HS-27A (cell line): ENCODE measurements at places on chromosomes 16 and 17.

DNA sequence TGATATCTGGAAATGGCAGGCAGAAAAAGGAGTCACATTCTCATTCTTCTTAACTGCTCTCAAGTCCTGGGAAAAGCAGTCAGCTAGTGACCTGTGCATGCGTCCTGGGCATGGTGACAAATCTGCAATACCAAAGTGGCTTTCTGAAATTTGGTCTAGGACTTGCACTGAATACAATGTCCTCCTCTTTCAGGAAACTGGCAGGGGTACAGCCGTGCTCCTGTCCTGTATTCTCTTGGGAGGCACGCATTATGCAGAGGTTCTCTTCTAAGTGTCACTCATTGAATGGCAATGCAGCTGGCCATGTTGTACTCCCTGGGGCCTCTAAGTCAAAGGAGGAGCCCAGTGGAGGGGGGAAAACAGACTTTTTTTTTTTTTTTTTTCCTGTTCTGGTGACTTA is 10.6 kb downstream of the PHF12 start:
- DNase-seq, result no peak

DNA sequence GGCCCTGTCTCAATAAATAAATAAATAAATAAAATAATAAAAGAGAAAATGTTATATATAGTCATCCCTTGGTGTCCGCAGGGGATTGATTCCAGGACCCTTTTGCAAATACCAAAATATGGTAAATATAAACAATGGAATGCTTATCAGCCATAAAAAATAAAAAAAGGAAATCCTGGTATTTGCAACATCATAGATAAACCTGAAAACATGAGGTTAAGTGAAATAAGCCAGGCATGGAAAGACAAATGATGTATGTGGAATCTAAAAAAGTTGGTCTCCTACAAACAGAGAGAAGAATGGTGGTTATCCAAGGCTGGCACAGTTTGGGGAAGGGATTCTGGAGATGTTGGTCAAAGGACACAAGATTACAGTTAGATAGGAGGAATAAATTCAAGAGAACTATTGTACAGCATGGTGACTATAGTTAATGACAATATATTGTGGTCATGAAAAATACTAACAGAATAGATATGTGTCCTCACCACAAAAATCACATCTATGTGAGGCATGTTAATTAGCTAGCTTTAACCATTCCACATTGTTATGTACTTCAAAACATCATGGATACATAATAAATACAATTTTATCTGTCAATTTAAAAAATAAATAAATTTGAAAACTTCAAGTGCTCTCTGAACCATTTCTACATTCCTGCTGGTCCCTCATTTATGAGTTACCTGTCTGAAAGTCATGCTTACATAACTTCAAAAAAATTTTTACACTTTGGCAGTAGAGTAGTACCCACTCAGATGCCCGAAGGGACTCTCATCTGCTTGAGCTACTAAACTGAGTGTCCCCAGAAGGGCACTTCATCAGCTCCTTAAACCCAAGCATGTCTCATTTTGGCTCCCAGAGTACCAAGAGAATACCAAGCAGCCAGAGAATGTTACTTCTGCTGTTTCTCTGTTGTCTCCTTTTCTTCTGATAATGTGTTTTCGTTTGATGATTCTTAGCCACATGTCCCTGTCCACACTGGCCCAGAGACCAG is 26.6 kb downstream of the N4BP1 start:
- no peak for DNase-seq

GRCh38 chr16:19678804-19679203 is 39.2 kb downstream of the KNOP1 start:
- DNase-seq, result no peak

DNA sequence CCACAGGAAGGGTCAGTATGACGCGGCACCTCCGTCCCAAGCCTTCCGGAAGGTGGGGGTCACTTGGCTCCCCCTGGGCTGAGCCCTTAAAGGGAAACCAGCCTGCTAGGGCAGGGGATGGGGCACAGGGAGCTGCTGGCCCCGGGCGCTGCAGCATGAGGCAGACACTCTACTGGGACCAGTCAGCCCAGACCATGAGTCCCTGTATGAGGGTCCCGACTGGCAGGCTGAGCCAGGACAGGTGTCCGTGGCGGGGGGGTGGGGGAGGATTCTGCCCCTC is 43.4 kb upstream of the ZC3H18 start:
- no peak for DNase-seq

DNA sequence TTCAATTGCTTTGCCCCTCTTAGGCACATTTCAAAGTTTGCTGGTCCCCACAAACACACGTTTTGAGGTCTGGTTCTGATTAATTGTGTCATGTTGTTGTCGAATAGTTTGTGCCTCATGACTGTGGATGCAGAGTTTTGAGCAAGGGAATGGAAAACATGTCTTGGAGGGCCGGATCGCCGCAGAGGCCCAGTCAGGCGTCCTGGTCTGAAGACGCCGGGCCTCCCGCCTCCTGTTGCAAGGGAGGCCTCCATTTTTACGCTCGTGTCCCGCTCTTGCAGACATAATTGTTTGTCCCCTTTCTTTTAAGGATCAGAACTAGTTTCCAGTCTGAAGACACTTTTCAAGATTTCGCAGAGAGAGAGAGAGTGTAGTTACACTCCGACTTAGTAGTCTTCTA is 3.2 kb downstream of the NTN1 start:
- no peak for DNase-seq

DNA sequence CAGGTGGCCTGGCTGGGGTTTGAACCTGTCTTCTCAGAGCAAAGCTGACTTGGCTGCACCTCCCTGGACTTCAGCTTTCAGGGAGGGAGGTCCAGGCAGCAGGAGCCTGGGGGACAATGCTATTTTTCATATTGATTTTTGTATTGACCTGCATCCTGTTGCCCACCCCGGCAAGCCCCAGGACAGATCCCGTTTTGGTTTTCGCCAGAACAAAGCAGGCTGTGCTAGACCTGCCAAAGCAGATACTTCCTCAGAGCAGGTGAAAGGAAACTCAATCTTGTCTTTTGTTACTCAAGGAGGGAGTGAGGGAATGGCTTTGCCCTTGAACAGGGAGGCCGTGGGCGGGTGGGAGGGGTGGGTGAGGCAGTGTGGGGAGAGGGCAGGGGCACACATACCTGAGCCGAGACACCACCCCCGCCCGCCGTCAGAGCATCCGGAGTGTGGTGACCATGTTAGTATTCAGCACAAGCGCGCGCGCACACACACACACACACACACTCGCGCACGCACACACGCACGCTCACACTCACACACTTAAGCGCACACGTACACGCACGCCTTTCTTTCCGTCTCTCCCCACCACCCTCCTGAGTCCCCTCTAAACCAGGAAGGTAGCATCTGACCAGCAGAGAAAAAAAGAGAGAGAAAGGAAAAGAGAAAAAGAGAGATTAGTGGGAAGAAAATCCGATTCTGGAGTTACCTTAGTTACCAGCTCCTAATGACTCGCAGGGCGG is 59.5 kb downstream of the RAI1 start:
- no peak for DNase-seq

- no peak for DNase-seq
These were observed 11.5 kb downstream of the RPGRIP1L start for GRCh38 chr16:53692146-53692545.

- peak; percentile 59 for DNase-seq
These were observed 23.3 kb downstream of the SLC38A7 start for GRCh38 chr16:58661199-58661830.

- no peak for DNase-seq
These were observed 43.6 kb downstream of the IKZF3 start for GRCh38 chr17:39820541-39820940.

DNA sequence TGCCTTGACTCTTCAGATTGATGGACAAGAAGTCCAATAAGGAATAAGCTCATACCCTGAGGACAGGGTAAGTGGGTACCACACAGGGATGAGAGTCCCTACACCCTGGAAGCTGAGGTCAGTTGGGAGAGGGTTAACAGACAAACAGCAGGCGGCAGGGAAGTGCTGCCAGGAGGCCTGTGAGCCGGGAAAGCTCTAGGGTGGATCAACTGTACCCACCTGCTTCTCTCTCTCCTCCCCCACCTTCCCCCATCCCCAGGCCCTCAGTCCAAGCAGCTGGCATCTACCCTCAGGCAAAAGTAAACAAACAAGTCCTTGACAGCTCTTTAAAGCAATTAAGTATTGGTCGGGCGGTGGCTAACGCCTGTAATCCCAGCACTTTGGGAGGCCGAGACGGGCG is 20.7 kb upstream of the MYLK3 start:
- no peak for DNase-seq

DNA sequence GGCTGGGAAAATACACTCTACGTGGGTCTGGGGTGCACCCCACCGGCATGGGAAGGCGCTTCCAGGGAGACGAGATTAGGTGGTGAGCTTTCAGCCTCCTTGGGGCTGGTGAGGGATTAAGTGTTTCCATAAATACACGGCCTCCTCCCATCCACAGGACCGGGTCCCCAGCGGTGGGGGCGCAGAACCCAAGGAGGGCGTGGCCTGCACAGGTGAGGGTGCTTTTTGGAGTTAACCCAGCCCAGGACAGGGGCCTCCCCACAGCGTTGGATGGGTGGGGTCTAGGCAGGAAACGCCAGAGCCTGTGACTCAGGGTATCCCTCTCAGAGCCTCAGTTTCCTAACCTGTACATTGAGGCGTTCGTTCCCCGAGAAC is 1.1 kb downstream of the C16orf74 start:
- no peak for DNase-seq

GRCh38 chr17:44807817-44808155 is 22.3 kb downstream of the GJC1 start:
- DNase-seq, result no peak

- DNase-seq, result no peak
These were observed 56.2 kb downstream of the MAP2K6 start for GRCh38 chr17:69470702-69471101.

DNA sequence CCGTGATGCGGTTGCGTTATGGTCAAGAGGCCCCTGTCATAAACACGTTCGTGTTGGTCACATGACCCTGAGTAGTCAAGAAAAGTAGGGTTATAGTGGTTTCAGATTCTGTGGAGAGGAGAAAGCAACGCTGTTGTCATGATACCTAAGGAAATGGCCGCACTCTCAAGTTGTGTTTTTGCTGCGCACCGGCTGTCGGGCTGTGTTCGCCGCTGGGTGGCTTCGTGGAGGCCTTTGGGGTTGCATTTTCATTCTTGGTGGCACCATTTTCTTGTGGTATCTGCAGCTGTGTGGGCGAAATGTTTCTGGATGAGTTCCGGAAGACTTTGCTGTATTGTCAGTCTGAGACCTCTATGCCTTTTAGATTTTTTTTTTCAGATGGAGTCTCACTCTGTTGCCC is 35.0 kb downstream of the DEF8 start:
- no peak for DNase-seq

- DNase-seq, result no peak
These were observed 55.1 kb downstream of the SRCIN1 start for GRCh38 chr17:38550661-38551060.

DNA sequence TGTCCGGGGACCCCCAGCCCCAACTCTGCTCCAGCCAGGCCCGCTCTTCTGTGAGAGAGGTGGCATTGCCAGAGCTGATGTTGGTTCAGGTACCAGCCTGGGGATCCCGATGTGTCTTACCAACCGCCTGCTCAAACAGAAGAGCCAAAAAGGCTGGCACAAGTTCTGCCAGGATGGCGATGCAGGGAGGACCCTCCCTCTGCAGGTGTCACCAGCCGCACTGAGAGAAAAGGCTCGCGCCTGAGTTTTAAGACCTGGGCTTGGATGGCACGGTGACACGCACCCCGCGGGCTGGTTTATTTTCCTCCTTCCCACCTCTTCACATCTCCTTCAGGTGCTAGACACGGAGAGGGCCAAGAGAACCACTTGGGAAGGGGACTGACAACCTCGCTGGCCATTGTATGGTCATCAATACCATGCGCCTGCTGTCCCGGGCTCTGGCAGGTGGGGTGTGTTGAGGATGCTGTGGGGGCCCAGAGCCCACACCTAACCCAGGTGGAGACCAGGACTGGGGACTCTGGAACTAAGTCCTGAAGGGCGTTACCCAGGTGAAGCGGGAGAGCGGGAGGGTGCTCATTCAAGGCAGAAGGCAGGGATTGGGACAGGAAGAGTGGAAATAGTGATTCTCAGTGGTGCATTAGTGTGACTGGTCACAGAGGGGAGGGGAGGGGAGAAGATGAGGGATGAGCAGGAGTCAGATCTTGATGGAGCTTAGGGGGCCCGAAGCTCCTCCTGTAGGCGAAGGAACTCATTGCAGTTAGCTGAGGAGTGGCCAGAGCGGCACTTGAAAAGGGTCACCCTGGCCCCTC is 16.3 kb downstream of the FOXJ1 start:
- DNase-seq, result no peak

- DNase-seq, result no peak
These were observed 46.3 kb upstream of the DNAH17 start for GRCh38 chr17:78623541-78623940.

GRCh38 chr17:41417127-41417526 is 7.3 kb downstream of the KRT37 start:
- DNase-seq, result no peak

DNA sequence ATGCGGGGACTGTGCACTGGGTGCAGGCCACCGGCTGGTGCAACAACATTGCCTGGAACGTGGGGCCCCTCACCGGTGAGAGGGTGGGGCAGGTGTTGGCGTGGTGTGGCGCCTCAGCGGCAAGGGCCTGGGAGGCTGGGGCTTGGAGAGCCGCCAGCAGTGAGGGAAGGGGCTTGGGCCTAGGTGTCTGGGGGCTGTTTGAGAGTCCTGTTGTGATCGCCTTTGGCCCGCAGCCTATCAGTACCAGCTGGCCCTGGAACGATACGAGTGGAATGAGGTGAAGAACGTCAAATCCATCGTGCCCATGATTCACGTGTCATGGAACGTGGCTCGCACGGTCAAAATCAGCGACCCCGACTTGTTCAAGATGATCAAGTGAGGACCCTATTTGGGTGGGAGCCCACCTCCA is 2.6 kb upstream of the TMEM88 start:
- DNase-seq, result no peak

DNA sequence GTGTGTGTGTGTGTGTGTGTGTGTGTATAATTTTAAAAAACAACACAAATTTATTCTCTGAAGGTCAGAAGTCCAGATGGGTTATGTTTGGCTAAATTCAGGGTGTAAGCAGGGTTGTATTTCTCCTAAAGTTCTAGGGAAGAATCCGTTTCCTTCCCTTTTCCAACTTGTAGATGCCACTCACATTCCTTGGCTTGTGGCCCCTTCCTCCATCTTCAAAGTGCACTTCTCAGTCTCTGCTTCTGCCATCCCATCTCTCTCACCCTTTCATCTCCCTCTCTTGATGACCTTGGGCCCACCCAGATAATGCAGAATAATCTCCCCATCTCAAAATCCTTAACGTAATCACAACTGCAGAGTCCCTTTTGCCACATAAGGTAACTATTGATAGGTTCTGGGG is 7.8 kb upstream of the TFAP4 start:
- DNase-seq, result no peak

GRCh38 chr17:81983639-81984373 is 6.4 kb downstream of the ASPSCR1 start:
- DNase-seq, result no peak

- DNase-seq, result no peak
These were observed 221.4 kb upstream of the RBFOX1 start for GRCh38 chr16:7111265-7111664.
